ENCODE measurements at places on chromosomes 7 and 10.
A peak's percentile ranks its signal among the peaks of the same experiment; 100 is the strongest.

DNA sequence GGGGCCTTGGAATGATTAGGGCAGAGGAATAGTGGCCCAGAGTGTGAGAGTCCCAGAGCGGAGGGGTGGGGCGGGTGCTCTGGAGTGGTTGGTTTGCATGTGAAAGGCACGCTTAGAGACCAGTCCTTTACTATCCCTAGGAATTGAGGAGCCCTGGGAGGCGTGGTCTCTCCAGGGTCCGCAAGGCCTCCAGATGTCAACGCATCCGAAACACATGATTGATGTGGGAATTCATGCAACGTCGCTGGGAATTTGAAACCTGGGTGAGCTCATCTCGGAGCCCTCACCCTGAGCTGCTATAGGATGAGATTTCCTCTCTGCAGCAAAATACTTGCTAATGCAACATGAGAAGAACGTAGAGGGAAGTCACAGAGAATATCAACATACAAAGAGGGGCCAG, 51.2 kb downstream of the NPTX2 start:
- DNase-seq = no peak

DNA sequence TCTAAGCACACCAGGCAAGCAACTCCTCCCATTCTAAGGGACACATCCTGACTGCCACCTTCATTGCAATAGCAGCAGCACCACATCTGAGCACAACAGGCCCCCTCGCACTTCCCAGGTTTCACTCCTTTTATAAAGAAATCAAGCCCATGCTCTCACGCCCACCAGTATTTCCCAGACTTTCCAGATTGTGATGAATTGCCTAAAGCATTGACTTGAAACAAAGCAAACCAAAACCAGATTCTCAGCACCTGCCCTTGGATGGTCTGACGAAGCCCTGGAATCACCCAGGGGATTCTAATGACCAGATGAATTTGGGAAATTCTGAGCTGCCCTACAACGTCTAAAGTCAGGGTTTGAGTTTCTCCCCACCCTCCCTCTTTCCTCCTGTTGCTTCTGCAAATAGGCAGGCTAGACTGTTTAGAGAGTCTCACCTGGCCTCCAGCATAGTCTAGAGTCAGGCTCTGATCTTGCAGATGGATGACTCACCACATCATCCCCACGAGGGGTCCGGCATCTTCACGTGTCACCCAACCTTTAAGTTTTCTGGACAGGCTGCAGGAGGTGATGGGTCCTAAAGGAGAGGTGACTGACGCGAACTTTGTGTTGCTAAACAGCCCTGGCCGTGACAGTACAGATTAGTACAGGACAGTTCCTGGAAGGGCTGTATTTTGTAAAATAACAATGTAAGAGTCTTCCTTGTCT, 198.0 kb downstream of the SKIDA1 start:
- DNase-seq = no peak

DNA sequence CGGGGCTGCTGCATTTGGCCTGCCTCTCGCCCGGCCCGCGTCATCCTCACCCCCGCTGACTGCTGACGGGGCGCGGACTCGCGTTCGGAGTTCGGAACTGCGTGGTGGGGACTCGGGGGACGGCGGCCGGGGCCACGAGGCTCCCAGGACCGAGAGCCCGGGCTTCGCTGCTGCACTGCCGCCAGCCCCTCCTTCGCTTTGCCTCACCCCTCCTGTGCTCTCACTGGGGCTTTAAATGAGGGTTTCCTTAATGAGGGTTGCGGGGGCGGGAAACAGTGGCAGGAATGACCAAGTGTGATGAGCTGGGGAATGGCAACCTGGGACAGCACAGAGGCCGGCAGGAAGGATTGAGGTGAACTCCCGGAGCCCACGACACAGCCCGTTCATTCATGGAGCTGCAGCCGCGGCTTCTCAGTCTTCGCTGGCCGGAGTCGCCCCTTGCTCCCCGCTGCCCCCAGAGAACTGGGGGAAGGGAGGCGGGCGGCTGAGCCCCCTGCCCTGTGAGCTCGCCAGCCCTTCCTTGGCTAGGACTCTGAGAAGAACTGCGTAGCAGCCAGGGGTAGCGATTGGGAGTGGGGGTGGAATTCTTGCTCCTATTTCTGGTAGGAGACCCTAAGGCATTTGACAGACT, 1.5 kb upstream of the LRRC4 start:
- DNase-seq = no peak

GRCh38 chr7:47217086-47217485, 364.8 kb downstream of the TNS3 start:
- DNase-seq = no peak

DNA sequence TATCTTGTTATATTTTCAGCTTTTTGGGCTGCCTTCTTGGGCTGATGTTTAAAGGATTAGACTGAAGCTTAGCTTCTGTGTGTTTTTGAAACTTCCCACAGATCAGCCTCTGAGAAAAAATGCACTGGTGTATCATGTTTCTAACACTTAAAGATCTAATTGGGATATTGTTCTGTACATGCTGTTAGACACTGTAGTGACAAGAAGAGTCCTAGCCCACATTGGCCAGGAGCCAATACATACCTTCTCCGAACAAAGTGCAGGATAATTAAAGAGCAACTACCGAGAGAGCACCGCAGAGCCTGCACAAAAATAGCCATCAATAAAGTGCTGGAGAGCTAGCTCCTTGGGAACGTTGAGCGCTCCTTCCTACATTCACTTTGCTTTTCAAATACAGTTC, 289.4 kb upstream of the SP8 start:
- DNase-seq = no peak

DNA sequence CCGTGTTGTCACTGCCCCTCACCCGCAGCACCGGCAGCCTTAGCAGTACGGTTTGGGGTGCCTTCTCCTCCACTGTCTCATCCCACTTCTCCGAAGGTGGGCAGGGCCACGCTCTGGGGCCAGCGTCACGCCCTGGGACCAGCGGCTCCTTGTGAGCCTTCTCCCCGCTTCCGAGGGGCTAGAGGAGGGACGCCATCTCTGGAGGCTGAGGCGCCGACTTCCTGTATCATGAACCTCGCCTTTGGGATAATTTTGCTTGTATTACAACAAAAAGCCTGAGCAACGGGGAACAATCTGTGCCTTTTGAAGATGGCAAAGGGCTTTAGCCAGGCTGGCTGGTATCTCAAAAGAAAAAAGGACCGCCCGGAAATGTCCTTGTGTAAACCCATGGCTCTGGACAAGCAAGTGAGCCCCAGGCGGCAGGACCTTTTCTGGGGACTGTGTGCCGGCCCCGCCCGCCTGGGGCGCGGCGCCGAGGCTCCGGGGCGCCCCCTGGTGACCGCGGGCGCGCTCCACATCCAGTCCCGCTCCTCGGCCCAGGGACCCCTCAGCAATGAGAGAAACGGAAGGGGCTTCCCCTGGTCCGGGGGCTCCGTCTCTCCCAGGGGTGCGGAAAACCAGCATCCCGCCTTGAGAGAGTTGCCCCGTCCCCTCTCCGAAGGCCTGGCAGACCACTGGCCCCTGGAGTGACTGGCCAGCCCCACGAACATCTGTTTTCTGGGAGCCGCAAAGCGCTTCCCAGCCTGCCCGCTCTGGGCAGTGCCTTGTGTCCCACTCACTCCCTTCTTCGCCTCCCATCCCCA, 3.8 kb downstream of the DEPP1 start:
- DNase-seq = peak; percentile 81

DNA sequence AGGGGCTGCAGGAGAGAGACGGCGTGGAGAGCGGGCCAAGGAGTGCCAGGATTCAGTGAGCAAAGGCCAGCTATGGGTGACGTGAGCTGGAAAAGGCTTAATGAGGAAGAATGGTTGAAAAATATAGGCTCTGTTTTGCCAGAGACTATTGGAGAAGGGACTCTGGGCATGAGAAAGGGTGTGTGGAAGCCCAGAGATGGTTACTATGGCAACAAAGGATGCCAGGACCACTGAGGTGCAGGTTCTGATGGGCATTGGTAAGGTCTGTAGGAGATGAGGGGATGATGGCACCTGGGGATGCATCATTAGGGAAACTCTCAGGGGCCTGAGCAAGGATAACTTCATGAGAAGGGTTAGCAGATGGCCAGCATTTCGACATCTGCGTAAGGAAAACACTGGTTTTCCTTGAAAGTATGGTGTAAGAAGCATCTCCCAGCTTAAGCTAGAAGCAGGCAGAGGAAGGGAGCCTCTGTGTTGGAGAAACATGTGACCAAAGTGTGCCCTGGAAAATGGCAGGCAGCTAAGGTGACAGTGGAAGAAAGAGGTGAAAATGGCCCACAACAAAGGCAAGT, 21.6 kb upstream of the FAM180A start:
- DNase-seq = no peak

- DNase-seq = no peak
These were observed 220.5 kb downstream of the TCERG1L start for GRCh38 chr10:131090761-131091661.

DNA sequence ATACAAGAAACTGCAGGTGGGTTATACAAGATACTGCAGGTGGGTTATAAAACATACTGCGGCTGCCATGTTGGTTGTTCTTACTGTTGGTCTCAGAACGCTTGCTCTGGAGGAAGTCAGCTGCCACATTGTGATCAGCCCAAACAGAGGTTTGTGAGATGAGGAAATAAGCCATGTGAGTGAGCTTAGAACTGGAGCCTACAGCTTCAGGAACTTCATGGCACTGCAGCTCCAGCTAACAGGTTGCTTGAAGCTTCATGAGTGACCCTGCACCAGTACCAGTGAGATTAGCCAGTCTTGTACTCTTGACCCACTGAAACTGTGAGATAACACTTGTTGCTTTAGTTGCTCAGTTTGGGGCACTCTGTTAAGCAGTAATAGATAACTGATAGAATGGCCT, 74.5 kb upstream of the PRKCQ start:
- DNase-seq = no peak

GRCh38 chr7:117006907-117007684, 53.8 kb downstream of the ST7 start:
- no peak for DNase-seq

DNA sequence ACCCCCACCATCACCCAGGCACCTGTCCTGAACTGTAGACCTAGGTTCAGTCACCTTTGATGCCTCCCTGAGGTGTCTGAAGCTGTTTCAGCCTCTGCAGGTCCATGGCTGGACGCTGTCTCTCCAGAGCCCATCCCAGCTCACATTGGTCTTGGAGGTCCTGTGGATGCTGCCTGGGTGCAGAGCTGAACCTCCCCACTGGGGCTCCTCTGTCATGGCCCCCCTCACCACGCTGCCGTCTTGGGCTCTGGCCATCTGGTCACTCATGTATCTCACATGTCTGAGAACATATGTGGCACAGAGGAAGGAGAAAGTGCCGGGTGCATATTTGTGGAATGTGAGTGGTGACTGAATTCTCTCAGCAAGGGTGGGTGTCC, 108.9 kb downstream of the NKX6-2 start:
- DNase-seq = no peak

GRCh38 chr7:157679607-157680006, 342.8 kb downstream of the DNAJB6 start:
- no peak for DNase-seq

DNA sequence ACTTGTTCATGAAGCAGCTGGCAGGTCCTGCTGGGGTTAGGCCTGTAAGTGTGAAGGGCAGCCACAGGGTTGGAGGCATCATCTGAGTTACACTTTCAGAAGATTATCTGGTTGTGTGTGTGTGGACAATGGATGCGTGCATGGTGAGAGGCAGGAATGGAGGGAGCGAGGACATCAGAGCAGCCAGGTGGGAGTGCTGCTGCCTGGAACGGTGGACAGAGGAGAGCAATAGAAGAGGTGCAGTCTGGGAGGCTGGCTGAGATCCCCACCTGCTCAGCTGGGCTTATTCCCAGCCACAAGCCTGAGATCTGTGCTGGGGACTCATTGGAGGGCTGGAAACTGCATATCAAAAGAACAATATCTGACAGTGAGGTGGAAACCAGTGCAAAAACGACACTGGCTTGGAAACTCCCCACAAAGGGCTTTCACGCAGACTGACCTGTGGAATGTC, 17.9 kb downstream of the ZNF488 start:
- no peak for DNase-seq

DNA sequence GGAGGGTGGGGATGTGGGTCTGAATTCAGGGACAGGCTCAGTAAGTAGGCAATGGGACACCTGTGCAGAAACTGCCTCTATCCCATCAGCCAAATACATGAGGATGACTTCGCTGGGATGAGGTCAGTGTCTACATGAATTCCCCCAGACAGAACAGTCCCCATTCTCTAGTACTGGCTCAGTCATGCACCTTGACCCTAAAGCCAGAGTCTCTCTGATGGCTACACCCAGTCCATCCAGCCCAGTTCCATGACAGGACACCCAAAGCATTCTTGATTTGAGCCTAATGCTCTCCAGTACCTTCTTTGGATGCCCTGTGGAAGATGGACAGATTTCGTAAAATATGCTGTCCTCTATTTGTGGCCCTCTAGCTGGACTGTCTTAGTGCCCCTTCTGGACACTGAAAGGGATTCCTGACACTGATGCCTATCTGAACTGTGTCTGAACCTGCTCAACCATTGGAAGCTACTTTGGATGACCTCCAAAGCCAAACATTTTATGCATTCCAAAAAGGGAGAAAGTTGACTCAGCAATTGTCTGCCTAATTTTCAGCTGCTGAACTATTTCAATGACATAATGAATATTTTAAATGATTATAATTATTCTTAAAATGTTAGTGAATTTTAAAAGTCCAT, 14.6 kb downstream of the SFRP4 start:
- no peak for DNase-seq

- DNase-seq = no peak
These were observed 45.8 kb downstream of the HDAC9 start for GRCh38 chr7:18541181-18541870.

DNA sequence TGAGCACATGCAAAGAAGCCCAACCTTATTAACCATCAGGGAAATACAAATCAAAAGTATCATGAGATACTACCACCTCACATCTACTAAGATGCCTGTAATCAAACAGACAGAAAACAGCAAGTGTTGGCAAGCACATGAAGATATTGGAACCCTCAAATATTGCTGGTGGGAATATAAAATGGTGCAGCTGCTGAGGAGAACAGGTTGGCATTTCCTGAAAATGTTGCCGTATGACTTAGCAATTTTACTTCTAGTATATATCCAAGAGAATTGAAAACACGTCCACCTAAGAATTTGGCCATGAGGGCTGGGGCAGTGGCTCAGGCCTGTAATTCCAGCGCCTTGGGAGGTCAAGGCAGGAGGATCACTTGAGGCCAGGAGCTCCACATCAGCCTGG, 39.4 kb upstream of the TNRC18 start:
- DNase-seq = no peak

- DNase-seq = no peak
These were observed 115.8 kb upstream of the SORCS1 start for GRCh38 chr10:107280293-107280692.

GRCh38 chr10:33334153-33334804, at the start of gene NRP1:
TSS of gene NRP1 (minus strand) at chr10:33334667. CDS start at chr10:33334382, 285 bp downstream.
- no peak for DNase-seq

DNA sequence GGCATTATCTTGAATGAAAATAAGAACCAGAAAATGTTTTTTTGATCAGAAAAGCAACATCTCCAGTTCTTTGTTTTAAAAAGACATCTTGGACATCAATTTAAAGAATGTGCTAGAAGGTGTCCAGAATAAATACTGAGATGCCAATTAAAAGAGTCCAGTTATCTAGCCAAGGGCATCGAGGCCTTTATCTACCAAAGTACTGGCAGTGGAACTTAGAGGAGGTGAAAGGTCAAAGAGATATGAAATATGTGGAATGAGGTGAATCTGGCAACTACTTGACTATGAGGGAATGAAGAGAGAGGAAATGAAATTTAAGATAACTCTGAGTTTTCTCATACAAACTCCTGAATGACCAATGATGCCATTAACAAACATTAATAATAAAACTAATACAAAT, 154.3 kb upstream of the GNAI1 start:
- DNase-seq = no peak

- DNase-seq = no peak
These were observed 15.9 kb downstream of the LAMB4 start for GRCh38 chr7:108114117-108114841.

GRCh38 chr10:81696609-81697388, 178.2 kb upstream of the NRG3 start:
- no peak for DNase-seq

GRCh38 chr10:14523286-14523685, 192.6 kb upstream of the FRMD4A start:
- DNase-seq = no peak

All from activated B cell treated with CpG ODN at 0.5 μM for 24 hours (primary cell).